Vagina (tissue), 2 donors: ENCODE measurements at places on chromosomes 1 and 21.

- no peak for DNase-seq
Measured at GRCh38 chr1:53183095-53183990, 13.3 kb upstream of the CPT2 start.

DNA sequence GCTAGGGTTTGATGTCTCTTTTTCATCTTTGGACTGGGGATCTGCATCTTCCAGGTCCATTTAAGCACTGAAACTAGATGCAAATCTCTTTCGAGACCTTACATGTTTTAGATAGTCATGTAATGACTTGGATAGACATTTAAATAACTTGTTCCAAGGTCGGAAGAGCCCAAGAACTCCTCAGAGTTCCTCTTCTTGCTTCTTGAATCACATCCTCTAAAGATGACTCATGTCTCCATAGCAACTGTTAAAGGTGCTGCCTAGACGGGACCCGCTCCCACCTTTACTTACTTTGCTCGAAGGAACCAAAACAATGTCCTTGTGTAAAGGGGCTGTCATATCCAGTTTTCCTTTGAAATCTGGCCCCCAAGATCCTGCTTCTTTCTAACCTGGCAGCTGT lies 130.0 kb downstream of the EDEM3 start:
- no peak for DNase-seq

GRCh38 chr1:162475089-162475488 lies 22.5 kb upstream of the UHMK1 start:
- DNase-seq: no peak

GRCh38 chr1:75310067-75310466 lies 175.9 kb downstream of the LHX8 start:
- no peak for DNase-seq

DNA sequence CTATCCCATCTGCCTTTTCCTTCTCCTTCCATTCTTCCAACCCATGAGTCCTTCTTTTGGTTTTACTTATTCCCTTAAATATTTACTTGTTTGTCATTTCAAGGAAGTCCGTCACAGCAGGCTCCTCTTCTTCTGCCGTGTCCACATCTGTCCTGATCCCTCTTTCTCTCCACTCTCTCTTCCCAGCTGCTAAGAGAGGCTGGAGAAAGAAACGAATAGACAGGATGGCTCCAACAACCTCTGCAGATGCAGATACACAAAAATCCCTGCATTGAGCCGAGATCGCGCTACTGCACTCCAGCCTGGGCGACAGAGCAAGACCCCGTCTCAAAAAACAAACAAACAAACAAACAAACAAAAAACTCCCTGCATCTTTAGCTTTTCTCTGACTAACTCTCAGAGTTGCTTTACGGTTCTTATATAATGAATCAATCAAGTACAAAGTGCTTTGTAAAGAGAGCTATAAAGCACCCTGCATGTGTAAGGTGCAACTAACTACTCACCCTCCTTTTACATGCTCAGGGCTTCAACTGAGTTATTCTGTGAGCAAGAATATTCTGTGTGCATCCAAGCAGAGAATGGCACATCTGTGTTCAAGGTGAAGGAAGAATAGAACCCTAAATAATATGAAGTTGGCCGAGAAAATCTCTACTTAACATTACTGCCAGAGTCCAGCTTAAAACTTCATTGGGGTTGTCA lies 3.8 kb upstream of the SAMD13 start:
- no peak for DNase-seq

GRCh38 chr1:210076620-210077019 lies 138.6 kb downstream of the SYT14 start:
- DNase-seq: no peak

- DNase-seq: no peak
Measured at GRCh38 chr1:199298825-199299224, 660.0 kb downstream of the PTPRC start.

DNA sequence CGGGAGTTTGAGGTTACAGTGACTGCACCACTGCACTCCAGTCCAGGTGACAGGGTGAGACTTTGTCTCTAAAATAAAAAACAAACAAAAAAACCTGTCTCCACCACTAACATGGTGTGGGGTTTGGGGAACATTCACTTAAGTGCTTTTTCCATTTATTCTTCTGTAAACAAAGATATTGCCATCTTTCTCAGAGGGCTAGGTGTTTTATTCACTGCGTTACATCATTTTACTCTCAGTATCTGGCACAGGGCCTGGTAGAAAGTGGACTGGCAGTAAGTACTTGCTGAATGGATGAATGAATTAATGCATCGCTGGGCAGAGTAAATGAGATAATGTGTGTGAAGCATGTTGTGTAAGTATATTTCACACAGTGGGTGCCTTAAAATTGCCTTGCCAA lies 20.1 kb downstream of the KIAA0040 start:
- no peak for DNase-seq

GRCh38 chr1:85245891-85246290 lies 13.6 kb downstream of the C1orf52 start:
- DNase-seq: no peak

GRCh38 chr1:245648749-245649522 lies 494.2 kb downstream of the KIF26B start:
- no peak for DNase-seq

- peak; percentile 56 for DNase-seq
Measured at GRCh38 chr1:36910886-36911540, 123.3 kb downstream of the GRIK3 start.

DNA sequence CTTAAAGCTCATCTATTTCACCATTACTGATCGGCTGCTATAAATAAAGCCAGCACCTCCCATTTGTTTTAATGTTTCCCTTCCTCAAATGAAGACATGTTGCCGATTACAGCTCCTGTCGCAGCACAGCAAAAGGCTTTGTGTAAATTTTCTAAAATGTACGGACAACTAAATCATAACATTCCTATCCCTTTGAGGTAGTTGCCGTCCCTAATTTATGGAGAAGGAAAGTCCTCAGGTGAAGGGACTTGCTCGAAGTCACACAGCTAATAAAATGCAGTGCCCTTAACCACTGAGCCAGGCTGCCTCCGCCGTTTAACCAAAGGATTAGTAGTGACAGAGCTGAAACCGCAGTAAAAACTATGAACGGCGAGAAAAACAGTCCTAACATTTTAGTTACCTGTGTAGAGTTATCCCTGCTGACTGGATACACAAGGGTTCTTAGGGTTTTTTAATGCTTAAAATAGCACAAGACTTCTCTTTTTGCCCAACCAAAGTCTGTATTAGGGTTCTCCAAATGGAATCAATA lies 871 bp downstream of the PINK1 start:
- no peak for DNase-seq

- no peak for DNase-seq
Measured at GRCh38 chr21:41211060-41211805, 43.3 kb downstream of the BACE2 start.

GRCh38 chr1:112717263-112717873 lies 2.2 kb upstream of the PPM1J start:
- no peak for DNase-seq

DNA sequence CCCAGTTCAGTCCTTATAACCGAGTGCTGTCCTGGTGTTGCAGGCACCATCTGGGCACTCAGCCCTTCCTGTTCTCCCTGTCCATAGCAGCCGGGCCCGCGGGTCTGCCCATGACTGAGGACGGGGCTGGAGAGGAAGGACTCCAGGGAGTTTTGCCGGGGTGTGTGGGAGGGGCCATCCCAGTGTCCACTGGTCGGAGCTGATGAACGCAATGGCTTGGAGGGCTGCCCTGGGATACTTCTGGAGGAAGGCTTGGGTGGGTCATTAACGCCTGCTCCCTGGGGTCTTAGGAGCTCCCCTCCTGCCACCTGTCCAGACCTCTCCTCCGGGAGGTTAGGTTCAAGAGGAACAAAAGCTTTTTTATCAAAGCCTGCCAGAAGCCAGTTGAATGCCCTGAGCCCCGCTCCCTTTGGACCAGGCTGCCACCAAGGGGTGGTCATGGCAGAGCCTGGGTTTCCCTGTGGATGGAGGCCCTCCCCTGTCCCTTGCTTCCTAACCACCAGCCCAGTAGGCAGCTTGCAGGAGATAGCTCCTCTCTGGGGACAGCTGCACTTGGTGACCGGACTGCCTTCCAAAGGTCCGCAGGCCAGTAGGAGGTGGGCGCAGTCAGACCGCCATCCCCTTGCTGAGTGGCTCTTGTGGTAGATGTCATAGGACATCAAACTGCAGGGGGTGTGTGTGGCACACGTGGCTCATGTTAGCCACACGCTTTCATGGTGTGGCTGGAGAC lies 61.3 kb downstream of the TRIM11 start:
- no peak for DNase-seq

- DNase-seq: no peak
Measured at GRCh38 chr21:31064803-31065202, 26.5 kb upstream of the KRTAP19-8 start.

DNA sequence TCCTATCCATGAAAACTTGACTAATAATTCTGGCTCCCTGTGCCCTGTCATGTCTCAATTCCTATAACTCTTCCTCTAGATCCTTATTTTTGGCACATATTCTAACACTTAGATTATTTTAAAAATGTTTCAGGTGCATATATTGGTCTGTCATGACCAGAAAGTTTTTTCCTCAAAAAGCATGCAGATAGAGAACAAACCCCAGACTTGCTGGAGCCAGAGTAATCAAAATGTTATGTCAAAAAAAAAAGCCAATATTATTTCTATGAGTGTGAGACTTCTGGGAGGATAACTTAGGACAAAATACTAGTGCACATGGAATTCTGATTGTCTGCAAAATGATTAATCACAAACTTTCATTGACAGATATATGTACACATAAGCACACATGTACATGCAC lies 135.1 kb upstream of the MROH9 start:
- no peak for DNase-seq

GRCh38 chr1:114088392-114089299 lies 65.0 kb downstream of the SYT6 start:
- DNase-seq: no peak

GRCh38 chr1:43382027-43382779 lies 7.4 kb downstream of the MED8 start:
- no peak for DNase-seq

- DNase-seq: no peak
Measured at GRCh38 chr1:154466206-154466605, 35.8 kb upstream of the TDRD10 start.

DNA sequence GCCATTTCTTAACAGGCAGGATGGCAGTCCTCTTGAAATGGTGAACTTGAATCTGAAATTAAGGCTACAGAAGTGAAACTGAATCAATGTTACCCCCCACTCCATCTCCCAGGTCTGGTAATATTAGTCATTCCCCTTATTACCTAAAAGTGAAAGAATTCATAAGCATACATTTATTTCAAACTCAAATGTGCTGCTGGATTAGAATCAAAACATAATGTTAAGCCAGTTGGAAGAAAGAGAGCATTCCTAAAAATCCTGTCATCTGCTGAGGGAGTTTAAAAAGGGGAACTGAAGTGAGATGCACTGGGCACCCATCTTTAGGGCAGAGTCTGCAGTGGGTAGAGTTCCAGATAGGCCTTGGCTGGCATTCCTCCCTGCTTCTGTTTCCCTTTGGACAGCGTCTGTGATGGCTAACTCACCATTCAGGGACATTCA lies 17.4 kb downstream of the KIAA0319L start:
- DNase-seq: no peak

DNA sequence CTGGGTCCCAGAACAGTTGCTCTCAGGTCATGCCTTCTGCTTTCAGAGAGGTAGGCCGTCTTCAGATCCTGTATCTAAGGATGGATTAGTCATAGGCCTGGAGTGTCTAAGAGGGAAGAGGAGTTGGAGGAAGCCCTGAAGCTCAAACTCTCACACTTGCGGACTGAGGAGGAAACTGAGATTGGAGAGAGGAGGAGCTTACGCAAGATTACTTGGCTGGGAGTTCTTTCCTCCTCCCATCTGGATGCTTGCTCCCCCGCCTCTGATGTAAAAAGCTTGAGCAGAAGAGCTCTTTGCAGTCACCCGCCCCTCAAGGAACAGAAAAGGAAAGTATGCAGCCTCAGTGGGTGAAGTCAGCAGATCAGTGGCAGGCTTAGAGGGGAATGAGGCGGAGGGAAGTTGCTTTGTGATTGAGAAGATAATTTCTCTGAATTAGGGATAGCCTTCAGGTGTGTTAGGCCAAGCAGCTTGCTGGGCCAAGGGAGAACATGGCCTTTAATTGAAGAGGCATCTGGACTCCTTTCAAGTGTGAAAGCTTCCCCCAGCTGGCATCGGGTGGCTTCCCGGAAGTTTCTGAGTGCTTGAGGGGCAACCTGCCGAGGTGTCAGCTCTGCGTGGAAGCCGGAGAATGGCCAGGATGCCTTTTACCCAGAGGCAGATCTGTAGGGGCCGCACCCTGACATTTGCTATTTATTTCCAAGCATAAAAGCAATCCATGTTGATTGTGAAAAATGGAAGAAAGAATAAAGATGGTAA lies 6.6 kb downstream of the ADORA1 start:
- DNase-seq: no peak

GRCh38 chr1:243642936-243643335 lies 207.1 kb downstream of the AKT3 start:
- no peak for DNase-seq

DNA sequence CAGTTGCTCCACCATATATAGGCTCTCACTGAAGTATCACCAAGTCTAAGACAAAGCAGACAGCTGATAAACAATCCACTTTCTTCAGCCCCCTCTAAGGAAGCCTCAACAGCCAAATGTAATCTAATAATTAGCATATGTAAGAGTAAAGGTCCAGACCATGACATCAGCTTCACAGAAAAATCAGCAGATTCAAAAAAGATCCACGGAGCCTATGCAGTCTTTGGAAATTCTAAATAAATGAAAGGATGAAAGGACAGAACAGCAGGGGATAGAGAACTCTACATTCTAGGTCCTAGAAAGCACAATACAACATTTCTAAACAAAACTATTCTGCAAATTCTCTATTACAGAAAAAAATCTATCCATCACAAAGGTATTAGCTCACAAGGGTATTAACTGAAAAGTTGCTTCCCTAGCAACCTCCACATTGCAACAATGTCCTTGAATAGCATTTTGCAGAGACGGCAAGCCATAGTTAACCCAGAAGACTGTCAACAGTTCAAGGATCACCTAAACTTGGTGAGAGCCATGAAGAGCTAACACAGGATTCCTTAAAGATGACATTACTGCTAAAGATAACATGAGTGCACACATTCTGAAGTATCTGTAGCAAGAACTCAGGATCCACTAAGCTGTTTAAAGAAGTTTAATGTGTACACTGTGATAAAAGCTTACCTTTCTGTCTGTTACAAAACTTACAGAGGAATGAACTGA lies 74.3 kb downstream of the SIPA1L2 start:
- DNase-seq: no peak

- no peak for DNase-seq
Measured at GRCh38 chr21:28325618-28326017, 667.1 kb downstream of the LTN1 start.
